Stimulated activated CD8-positive, alpha-beta memory T cell treated with anti-CD3 and anti-CD28 coated beads, Interleukin-4, amount 100 ng/mL, for 1 hour (primary cell): ENCODE measurements at places on chromosomes 3 and 15.

GRCh38 chr3:105868431-105868741 lies 426 bp downstream of the CBLB start:
- DNase-seq: no peak

- DNase-seq: no peak
Measured at GRCh38 chr3:114741066-114741465, 406.0 kb downstream of the ZBTB20 start.

- DNase-seq: no peak
Measured at GRCh38 chr15:85764649-85765277, 30.0 kb downstream of the KLHL25 start.

DNA sequence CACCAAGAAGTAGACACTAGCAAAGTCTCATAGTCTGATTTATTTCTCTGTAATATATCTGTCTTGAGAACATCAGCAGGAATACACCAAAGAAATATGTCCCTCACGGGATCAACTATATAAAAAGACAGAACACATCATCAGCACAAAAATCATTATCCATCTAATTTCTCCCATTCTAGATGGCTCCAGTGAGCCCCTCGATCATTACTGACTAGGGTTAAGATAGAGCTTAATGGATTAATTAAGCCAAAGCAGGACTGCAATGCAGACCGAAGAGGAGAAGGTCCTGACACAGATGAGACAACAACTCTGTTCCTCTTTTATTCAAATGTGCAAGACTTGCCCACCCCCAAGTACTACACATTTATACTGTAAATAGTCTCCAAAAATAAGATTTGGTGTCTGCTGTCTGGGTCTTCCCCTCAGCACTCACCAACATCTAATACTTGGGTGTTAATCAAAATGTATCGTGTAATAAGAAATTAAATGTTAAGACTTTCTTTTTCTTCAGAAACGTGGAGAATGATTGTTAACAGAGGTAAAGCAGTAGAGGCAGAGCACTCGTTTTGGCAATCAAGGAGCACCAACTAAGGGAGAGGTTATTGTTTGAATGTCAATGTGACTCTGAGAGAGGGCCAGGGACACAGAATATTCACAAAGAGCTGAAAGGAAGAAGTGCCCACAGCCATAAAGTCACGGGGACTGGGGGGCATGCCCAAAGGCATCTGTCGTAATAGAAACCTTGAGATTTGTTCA lies 133.6 kb downstream of the TIGIT start:
- DNase-seq: no peak

DNA sequence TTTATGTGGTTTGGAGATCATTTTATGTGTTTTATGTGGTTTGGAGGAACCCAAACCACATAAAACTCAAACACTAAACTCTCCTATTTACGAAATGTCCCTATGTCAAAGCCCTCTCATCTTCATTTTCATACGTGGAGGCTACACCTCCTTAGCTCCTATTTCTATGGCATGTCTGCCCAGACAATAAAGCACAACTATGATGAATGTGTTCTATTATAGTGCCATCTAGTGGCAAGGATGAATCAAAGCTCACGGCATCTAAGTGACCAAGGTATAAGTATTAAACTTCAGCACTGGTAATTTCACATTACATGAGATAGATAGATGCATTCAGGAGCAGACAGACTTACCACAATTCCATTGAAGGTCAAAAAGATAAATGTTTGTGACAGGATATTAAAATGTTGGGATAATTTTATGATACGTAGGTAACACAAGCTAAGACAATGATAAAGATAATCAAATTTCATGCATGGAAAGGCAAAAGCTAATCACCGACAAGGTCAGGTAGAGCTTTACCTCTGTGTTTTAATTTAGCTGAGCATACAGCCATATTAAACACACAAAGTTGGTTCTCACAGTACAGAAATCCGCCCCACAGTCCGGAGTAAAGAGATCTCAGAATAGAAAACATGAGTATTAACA lies 130.6 kb upstream of the FHIT start:
- DNase-seq: no peak

GRCh38 chr15:67549736-67550135 lies 7.2 kb downstream of the MAP2K5 start:
- DNase-seq: no peak

GRCh38 chr15:88880944-88881740 lies 14.2 kb downstream of the HAPLN3 start:
- DNase-seq: no peak

DNA sequence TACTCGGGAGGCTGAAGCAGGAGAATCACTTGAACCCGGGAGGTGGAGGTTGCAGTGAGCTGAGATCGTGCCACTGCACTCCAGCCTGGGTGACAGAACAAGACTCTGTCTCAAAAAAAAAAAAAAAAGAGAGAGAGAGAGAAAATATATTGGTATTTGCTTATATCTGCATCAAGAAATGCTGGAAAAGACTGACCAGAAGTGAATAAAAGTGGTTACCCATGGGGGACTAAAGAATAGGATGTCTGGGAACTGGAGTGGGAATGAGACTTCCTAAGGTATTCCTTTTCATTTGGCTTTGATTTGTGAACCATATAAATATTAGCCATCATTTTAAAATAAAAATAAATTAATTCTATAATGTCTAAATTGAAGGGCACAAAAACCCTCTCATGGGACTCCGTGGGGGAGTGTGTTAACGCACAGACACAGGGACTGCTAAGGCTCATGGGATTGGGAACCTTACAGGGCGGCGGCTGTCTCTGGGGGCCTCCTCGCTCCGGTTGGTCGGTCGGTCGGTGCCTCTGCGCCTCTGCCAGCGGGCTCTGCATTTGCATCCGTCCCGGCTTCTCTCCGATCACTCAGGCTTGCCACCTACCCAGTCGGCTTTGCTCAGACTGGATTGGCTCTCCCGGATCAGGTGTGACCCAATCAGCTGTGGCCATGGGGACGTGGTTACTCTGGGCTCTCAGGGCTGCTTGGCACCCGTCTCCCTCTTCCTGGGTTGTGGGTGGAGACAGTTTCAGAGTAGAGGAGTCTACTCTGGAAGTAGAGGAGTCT lies 12.7 kb upstream of the TSPAN3 start:
- DNase-seq: no peak
